ENCODE measurements at places on chromosomes 1 and 21. TPM values are rescaled to one million over a fixed set of nuclear protein-coding genes. Genes with fewer than 3 reads are reported as not detected.
A peak's percentile ranks its signal among the peaks of the same experiment; 100 is the strongest.

DNA sequence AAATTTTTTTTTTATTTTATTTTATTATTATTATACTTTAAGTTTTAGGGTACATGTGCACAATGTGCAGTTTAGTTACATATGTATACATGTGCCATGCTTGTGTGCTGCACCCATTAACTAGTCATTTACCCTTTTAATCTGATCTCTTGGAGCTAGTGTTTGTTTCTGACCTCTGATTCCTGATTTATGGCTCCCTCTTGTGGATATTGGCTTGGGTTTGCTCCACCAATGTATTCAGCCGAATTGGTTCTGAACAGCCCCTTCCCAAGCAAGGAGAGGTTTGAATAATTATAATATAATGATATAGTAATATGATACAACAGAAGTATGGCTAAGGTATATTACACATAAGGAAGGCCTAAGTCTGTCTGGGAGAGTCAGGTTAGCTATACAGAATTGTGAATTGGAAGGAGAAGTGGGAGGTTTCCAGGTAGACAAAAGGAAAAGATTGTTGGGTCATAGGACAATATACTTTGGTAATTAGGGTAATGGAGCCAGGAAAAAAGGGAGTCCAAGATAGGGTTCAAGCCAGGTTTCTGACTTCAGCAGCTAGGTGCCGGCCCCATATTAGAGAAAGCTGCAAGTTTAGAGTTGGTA, 53.1 kb upstream of the HMCN1 start:
- DNase-seq = peak; percentile 65

Gene GPR37L1
- total RNA-seq = not detected

DNA sequence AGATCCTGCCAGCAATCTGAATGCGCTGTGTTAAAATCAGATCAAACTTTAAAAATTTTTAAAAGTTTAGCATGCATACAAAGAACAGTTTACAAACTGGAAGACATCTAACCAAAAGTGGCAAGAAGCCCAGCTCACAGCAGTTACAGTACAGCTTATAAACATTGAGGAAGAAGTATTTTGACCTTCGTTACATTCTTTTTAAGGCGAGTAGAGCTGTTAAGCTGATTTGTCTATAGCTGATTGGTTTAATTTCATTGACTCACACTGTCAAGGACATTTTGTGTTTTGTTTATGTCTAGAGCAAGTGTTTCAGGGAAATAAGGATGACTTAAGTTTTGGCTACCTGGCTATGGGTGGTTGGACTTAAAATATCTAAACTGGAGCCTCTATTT, 3.0 kb upstream of the PGM1 start:
- DNase-seq = peak; percentile 60

Gene GPR25
- not detected for total RNA-seq

DNA sequence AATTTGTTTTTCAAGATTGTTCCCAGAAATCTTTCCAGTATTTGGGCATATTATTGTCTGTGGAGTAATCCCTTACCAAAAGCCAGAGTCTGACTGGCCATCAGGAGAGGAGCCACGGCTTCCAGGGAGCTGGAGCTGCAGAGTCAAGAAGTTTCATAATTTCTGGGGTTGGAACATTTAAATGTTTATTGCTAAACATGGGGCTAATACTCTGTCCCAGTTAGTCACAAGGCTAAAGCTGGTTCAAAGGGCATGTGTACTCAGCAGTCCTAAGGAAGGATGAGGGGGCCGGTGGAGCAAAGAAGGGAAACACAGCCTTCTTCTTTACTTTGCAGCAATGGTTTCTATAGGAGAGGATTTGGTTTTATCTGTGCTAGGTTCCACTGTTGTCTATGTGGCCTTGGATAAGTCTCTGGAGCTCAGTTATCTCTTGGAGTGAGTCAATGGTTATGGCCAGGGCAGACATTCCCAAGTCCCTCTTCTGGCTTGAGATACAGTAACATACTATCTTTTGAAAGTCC, 9.5 kb downstream of the DENND2D start:
- peak; percentile 64 for DNase-seq

DNA sequence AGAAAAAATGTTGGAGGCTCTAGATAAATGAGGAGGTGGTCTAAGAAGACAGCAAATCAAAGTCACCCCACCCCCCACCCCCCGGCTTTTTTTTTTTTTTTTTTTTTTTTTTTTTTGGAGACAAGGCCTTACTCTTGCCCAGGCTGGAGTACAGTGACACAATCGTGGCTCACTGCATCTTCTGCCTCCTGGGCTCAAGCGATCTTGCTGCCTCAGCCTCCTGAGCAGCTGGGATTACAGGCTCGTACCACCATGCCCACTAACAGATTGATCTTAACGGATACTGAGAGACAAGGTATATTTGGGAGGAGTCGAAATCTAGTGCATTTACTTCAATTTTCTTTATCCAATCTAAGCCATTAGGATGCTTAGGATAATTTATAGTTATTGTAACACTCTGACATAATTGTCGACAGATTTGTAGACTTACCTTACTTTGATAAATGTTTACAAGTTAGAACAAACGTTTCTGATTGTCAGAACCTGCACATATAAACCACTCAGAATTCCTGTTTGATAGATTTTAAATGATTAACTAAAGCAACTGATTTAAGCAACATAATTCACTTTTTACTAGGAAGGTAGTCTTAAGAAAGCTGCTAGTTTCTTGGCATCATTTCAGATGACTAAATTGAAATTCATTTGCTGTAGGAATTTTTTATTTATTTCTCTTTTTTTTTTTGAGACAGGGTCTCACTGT, 33.7 kb upstream of the NBL1 start:
- DNase-seq = peak; percentile 40

DNA sequence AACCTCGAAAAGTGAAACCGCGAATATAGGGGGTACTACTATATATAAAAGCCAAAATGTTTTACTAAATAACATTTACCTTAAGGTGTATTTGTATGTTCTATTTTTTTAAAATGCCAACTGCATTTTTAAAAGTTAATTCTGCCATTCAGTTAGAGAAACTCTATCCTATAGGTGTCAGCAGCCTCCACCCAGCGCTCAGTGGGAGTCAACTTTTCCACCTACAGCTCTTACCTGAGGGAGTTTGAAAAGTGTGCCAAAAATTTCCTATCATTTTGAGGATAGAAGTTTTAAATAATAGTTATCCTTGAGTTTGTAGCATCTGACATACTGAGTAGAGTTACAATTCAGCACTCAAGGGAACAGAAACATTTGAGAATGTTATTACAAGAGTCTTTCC, 6.1 kb upstream of the HP1BP3 start:
- DNase-seq = no peak

Measured in fibroblast of the aortic adventitia (primary cell).